ENCODE measurements at places on chromosomes 1 and 21.

GRCh38 chr1:182484067-182484466 is 34.1 kb downstream of the RGSL1 start:
- DNase-seq: no peak

DNA sequence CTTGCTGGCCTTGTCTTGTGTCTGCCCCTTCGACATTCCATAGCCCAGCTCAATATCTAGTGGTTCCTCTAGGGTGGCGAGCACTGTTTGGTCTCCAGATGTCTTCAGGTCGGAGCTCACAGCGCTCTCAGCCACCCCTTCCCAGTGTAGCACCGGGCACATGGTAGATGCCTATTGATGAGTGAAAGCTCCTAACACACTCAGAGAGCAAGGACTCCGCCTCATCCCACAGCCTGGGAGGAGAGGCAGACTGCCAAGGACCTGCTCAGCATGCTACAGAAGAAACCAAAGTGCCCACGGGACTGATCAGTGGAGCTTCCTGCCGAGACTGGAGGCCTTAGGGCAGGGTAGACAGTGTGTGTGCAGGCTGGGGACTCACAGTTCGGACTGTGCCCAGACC is 10.9 kb downstream of the PCSK9 start:
- DNase-seq: no peak

DNA sequence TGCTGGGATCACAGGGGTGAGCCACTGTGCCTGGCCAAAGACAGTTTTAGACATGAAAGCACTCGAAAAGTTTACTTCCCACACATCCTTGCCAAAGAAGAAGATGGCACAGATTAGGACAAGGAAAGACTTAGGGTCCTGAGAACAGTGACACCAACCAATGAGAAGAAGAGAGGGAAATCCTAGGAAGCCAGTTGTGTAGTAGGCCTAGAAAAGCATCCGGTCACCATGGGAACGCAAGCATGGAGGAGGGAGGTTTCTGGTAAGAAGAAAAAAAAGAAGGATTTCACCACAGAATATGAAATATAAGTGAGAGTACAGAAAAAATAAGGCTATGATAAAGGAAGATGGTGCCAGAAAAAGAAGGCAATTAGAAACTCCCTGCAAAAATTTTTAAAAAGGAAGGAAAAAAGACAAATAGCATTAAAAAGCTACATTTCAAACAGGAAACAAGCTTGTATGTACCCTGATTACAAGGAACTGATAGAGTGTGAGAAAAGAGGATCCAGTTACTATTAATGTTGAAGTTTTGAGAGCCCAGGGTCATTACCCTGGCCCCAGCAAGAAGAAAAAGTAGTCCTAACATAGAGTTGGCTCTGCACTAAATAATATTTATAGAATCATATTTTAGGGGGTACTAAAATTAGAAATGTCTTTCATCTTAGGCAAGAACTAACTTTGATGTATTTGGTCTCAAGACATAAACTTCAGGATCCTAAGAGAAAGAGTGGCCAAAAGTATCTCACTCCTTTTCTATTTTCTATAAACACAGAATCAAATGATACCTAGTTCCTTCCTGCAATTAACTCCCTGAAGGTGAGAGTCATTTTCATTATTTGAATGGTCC is 16.1 kb downstream of the DIPK1A start:
- DNase-seq: no peak

DNA sequence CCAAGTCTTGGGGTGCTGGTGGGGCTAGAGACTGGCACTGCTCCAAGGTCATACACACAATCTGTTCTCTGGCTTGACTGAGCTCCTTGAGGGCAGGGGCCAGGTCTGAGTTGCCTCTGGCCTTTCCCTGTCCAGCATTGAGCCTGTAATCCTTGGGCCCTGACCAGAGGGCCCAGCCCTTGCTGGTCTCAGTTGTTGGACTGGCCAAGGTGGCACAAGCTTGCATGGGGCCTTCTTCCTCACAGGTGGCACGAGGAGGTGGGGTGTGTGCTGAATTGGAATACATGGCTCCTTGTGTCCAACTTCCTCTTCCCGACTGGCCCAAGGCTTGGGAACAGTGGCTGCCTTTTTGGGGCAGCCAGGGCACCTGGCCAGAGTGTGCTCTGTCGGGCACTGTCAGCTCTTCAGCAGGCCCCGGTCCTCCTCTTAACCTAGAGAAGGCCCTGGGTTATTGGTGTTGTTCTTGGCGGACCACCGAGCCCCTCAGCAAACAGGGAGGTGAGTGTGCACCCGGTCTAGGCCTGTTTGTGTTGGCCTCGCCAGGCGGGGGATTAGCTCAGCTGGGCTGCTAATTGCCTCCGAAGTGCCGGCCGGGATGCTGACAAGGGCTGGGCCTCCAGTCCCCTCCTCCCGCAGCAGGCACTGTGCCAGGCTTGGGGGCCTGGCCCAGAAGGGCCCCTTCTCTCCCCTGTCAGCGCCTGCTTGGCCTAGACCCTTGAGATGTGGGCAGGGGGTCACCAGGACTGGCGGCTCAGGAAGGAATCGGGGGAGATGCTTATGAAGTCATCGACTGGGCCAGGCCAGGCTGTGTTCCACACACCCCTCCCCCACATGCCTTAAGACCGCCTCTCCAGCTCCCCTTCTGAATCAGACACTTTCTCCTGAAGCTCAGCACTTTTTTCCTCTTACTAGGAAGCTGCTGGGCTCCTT is 28.5 kb downstream of the WNT4 start:
- no peak for DNase-seq

DNA sequence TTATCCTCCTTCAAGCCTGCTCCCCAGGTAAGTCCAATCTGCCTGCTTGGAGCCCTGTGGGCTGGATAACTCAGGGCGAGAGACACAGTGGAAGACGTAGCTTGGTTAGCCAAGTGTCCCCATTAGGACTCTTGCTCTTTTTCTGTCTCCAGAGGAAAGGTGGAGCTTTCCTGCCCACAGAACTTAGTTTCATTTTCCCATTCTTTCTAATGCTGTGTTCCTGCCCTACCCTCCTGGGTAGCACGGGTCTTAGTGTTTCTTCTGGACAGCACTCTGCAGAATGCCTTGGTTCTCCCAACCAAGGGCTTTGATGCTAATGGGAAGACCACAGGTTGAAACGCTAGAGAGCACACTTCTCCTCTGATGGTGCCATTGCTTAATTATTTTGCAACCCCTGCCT is 92.5 kb upstream of the LRRC8D start:
- no peak for DNase-seq

- DNase-seq: no peak
Measured at GRCh38 chr1:15051882-15052528, 101.5 kb upstream of the TMEM51 start.

Measured in DMS153 (cell line).